ENCODE measurements at places on chromosomes 16 and 17.

DNA sequence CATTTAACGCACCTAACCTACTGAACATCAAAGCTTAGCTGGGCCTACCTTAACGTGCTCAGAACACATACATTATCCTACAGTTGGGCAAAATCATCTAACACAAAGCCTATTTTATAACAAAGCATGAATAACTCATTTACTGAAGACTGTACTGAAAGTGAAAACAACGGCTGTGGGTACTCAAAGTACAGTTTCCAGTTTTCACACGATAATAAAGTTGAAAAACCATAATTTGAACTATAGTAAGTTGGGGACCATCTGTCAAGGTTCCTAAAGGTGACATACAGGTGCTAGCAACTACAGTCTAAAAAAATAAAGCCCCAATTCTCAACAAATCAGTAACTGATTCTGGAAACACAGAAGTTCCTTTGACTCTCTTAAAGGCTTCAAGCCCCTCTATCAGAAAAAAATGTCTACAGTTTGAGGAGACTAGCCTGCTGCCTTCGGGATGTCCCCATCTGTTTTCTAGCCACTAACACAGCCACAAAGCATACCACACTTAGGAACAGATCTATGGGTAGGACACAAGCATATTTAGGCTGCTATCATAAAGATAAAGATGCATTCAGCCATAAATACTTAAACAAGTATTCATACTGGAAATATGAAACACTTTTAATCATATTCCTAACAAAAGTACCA is 71.3 kb downstream of the KANSL1 start:
- no peak for DNase-seq

GRCh38 chr16:86485746-86486145 is 24.6 kb upstream of the FOXF1 start:
- DNase-seq: no peak

DNA sequence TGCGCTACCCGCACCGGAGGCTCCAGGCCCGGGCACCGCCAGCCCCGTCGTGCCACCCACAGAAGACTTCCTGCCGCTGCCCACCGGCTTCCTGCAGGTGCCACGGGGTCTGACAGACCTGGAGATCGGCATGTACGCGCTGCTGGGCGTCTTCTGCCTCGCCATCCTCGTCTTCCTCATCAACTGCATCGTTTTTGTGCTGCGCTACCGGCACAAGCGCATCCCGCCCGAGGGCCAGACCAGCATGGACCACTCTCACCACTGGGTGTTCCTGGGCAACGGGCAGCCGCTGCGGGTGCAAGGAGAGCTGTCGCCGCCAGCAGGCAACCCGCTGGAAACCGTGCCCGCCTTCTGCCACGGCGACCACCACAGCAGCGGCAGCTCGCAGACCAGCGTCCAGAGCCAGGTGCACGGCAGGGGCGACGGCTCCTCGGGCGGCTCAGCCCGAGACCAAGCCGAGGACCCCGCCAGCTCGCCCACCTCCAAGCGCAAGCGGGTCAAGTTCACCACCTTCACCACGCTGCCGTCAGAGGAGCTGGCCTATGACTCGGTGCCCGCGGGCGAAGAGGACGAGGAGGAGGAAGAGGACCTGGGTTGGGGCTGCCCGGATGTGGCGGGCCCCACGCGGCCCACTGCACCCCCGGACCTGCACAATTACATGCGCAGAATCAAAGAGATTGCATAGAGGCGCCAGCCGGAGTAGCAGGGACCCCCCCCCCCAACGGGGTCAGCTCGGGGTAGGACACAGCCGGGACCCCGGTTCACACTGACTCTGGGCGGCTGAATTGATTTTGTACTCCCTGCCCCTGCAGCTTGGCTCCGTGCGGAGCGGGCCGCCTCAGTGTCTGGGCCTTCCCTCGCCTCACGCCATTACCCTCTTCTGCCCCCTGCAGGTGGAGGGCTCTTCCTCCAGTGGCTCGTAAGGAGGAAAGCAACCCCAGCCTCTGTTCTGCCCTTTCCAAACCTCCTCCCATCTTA is 58.5 kb downstream of the TMEM132E start:
- DNase-seq: no peak

GRCh38 chr17:50045154-50045553 is 10.8 kb upstream of the ITGA3 start:
- DNase-seq: no peak

DNA sequence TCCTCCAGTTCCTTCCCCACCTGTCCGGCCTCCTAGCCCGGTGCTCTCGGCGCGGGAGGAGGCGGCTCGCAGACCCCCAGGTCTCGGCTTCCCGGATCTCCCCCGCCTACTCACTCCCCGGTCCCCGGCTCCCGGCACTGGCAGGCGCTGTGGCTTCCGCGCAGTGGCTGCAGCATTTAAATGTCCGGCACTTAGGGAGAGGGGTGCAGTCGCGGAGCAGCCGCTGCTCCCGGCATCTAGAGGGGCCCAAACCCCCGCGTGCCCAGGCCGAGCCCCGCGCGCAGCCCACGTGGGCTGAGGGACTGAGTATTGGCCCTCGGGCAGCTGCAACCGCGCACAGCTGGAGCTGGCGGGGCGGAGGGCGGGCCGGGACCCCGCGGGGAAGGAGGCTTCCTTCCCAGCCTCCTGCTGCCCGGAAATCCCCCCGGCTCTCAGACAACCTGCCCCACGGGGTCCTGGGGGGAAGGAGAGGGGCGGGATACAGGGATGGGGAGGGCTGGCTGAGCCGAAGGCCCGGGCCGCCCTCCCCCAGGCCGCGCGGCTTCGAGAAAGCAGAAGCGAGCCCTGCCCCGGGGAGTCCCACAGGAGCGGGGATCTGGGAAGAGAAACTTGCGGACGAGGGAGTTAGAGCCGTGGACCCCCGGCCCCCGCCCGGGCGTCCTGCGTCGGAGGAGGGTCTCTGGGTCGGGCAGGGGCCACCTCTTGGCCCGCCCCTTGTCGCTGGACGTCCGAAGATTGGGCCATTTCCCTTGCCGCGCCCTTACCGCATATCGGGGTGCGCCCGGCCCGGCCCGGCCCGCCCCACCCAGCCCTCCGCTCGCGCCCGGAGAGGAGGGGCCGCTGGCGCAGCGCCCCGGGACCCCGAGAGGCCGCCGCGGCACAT is at the start of gene MMP25:
TSS of gene MMP25 (plus strand) at position 804 of the 883 bp plus-strand sequence. CDS start 357 bp downstream, outside the sequence.
- no peak for DNase-seq

- DNase-seq: no peak
These were observed 14.3 kb downstream of the ITGAD start for GRCh38 chr16:31407406-31407805.

- no peak for DNase-seq
These were observed 57.0 kb upstream of the KIFC3 start for GRCh38 chr16:57859331-57859730.

- DNase-seq: no peak
These were observed 105.6 kb downstream of the OR1D5 start for GRCh38 chr17:2957631-2958286.

- no peak for DNase-seq
These were observed 663 bp downstream of the CYB5D1 start for GRCh38 chr17:7858522-7858810.

- DNase-seq: no peak
These were observed 7.4 kb downstream of the C1QL1 start for GRCh38 chr17:44960691-44961090.

GRCh38 chr16:56691885-56692284 is 9.6 kb downstream of the MT1X start:
- DNase-seq: no peak

DNA sequence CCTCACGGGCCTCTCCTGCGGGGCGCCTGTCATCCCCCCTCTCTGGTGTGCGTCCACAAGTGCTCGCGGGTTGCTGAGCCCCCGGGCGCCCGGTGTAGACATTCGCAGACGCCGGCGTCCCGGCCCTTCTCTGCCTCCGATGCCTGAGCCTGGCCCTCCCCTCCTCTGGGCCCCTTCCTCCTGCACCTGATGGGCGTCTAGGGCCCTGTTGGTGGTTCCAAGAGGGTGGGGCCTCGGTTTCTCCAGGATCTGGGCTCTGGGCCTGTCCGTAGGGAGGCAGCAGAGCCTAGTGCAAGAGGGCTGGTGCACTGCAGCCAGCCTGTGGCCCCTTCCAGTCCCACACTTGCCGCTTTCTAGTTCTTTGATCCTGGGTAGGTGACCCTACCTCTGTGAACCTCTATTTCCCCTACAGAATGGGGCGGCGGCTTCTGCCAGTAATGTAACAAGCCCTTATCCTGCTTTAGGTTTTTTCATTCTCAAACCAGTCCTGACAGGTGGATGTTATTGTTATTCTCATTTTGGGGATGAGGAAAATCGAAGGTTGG is 623 bp downstream of the E4F1 start:
- DNase-seq: no peak

DNA sequence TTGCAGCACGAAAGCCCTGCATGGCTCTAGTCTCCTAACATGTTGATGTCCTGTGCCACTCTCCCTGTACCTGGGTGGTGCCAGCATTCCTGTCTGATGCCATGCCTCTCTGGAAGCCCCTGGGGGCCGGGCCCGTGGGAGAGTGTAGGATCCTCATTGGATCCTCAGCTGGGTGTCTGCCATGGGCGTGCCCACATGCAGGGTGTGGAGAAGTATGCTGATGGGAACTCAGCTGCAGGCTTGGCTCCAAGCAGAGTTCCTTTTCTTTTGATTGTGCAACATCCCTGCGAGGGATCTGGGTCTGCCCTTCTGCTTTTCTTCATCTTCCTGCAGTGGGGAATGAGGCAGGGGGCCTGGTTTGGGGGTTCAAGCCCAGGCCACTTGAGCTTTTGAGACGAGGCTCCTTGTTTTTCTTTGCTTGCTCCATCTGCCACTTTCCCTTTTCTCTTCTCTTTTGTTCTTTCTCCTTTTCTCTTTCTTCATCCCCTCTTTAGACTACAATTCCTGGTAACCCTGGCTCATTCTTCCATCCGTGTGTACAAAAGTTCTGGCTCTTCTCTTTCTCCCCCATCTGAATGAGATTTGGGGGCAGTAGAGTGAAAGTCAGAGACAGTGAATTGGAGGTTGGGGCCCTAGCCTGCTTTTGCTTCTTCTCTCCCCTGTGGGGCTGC is 32.9 kb downstream of the KSR1 start:
- DNase-seq: no peak

DNA sequence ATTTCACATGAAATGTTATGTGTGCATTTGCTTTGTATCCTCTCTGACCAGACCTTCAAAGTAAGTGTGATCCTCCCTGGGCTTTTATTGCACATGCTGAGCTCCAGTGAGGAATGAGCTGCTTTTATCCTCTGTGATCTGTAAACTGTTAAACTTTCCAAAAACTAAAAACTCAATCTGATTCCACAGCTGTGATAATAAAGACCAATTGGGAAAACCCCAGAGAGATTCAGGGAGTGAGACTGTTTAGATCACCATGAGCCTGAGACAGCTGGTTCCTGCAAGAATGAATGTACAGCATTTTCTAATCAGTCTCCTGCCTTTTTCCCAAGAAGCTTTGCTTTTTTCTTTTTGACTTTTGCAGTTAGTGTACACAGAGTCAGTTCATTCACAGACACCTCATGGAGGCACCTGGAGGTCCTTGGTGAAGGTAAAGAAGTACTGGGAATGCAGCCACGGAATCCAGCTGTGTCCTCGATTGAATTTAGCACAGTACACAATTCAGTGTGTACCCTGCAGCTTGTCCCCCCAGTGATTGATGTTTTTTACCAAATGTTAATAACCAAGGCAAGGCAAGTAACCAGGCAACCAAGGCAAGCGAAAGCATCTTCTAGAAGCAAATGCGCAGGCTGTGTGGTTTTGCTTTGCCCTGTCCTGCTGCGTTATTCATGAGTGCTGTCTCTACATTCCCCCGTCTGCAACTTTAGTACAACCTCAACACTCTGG is 182.6 kb downstream of the LGALS9B start:
- DNase-seq: no peak

DNA sequence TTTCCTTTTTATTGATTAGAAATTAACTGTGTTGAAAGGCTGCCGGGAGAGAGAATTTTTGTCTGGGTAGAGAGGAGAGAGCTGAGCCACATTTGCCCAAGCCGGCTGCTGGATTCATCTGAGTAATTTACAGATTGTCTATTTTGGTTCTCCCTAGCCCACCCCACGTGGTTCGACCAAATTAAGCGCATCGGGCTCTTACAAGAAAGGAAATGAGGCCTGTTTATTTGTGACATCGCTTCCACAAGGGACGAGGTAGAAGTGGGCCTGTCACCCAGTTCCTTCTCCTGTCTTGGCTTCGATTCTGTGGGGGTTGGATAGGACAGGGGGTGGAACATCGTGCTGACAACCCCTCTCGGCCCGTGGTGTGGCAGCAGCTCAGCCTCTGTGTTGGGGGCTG is 42.9 kb downstream of the SYT17 start:
- no peak for DNase-seq

DNA sequence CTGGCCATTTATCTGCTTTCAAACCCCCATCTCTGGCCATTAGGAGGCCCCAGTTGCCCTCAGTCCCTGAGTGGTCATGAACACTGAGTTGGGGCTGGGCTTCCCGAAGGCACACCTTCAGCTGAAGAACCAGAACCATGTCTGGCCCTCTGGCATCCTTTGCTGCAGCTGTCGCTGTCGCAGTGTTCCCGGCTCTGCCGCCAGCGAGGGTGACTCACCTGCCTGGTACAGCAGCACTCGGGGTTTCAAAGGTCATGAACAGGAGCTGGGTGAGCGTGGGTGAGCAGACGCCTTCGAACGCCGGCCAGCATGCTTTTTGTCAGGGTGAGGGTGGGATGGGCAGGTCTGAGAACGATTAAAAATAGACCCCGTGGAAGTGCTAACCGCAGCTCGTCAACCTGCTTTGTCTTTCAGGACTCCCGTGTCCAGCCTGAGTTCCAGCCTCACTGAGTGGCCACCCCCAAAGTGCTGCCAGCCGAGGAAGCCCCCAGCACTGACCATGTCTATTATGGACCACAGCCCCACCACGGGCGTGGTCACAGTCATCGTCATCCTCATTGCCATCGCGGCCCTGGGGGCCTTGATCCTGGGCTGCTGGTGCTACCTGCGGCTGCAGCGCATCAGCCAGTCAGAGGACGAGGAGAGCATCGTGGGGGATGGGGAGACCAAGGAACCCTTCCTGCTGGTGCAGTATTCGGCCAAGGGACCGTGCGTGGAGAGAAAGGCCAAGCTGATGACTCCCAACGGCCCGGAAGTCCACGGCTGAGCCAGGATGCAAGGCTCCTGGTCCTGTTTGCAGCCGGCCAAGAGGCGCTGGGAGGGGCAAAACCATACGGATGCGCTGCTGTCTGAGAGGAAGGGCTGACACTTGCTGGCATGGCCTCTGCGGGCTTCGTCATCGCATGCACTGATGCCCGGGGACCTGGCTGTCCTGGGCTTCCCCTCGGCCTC is 7.6 kb downstream of the SNN start:
- no peak for DNase-seq

DNA sequence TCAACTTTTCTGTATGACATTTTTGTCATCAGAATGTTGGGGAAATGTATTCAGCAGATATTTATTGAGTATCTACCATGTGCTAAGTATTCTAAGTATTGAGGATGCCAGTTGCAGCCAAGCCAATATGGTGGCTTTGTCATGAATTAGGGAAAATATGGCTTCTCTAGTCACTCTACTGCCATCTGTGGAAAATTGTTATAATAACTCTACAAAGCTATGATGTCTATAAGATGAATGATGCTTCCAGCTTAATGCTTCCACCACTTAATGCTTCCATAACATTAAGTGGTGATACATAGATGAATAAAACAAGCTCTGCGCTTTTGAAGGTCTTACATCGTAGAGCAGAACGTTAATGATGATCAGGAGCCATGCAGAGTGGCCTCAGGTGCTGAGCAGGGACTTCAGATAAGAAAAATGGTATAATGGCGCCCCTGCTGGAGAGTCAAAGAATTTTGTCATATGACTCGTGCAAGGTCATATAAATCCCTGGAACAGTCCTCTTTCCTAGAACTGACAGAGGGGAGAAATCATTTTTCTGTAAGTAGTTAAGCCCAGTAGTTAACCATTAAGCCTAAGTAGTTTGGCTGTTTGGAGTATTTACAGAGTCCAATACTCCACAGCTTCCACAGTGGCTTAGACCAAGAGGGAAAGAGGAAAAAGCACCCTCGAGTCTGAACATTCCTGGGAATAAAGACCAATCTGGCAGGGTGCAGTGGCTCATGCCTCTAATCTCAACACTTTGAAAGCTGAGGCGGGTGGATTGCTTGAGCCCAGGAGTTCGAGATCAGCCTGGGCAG is 2.7 kb upstream of the TMIGD1 start:
- no peak for DNase-seq

Measured in GOT3 (cell line).